ENCODE measurements at places on chromosomes 11 and 22.

DNA sequence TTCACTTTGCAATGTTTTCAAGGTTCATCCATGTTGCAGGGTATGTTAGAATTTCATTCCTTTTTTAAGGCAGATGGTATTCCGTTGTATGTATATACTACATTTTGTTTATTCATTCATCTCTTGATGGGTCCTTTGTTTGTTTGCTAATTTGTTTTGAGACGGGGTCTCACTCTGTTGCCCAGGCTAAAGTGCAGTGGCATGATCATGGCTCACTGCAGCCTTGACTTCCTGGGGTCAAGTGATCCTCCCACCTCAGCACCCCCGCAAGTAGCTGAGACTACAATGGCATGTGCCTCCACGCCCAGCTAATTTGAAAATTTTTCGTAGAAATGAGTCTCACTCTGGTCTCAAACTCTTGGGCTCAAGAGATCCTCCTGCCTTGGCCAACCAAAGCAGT is 6.2 kb downstream of the UVRAG start:
- no peak for DNase-seq

GRCh38 chr11:2779499-2779980 is 79.7 kb upstream of the KCNQ1OT1 start:
- DNase-seq, result no peak

- DNase-seq, result no peak
Measured at GRCh38 chr11:48058788-48059187, 78.4 kb downstream of the PTPRJ start.

DNA sequence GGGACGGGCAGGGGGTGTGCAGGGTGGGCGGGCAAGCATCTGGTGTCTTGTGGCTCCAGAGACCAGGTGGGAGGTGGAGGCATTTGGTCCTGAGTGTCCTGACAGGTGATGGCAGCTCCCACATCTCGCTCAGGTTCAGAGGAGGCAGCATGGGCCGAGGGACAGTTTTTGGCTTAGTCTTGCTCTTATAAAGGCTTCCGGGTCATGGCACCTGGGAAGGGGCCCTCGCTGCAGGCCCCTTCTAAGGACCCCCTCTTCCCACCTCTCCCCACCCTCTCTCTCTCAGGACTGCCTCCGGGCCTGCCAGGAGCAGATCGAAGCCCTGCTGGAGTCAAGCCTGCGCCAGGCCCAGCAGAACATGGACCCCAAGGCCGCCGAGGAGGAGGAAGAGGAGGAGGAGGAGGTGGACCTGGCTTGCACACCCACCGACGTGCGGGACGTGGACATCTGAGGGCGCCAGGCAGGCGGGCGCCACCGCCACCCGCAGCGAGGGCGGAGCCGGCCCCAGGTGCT is 9.9 kb downstream of the CCND1 start:
- no peak for DNase-seq

DNA sequence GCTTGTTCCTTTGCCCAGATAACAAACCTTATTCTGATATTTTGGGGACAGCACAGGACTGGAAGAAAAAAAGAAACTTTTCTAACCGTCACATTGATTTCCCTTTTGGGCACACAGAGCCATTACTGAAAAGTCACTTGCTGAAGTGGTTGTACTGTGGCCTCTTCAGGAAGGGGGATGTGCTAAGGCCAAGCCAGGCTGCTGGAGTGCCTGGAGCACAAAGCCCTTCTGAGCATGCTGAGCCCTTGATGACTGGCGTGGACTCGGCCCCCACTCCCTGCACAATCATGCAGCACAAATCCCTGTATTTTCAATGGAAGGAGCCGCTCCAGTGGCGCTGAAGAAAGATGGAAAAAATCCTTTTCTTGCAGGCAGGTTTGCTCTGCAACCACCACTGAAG is 164.2 kb downstream of the NTM start:
- no peak for DNase-seq

DNA sequence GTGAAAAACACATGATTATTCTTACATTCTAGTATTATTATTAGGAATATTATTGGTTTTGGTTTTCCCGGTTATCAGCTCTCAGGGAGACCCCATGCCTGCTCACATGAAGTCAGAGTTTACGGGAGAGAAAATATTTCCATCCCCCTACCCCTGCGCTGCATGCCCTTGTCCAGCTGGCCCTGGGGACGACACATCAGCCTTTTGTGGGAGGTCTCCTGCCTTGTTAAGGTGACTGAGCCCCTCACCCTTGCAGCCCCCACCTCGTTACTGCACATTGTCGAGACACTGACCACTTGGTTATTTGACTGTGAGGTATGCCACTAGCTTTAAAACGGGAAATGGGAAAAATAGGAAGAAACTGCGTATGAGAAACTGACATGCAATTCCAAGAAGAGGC is 63.0 kb downstream of the PARVG start:
- no peak for DNase-seq

DNA sequence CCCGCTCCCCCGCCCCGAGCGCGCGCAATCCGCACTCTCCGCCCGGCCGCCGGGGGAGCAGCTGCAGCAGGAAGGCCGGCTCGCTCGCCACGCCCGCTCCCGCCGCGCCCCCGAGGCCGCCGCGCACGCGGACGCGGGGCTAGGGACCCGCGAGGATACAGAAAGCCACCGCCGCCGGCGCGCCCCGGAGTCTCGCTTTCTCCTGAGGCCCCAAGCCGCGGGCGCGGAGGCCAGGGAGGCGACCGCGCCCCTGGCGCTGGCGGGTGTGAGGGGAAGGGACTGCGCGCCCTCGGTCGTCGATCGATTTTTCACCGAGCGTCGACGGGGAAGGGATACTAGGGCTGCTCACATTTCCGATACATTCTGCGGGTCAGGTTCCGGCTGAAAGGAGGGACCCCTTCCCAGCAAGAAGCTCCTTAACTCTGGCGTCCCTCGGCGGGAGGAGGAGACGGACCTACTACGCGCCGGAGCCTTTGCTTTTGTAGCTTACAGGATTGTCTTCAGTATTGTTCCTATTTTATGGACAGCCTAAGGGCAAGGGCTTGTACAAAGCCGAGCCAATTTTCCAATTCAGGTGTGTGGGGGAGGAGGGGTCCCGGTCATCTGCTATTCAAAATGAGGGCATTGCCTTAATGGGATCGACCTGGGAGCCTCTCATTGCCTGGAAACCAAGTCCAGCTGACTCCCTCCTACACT is 416 bp upstream of the GAB2 start:
- no peak for DNase-seq

- no peak for DNase-seq
Measured at GRCh38 chr11:127458561-127458960, 458.0 kb upstream of the KIRREL3 start.

DNA sequence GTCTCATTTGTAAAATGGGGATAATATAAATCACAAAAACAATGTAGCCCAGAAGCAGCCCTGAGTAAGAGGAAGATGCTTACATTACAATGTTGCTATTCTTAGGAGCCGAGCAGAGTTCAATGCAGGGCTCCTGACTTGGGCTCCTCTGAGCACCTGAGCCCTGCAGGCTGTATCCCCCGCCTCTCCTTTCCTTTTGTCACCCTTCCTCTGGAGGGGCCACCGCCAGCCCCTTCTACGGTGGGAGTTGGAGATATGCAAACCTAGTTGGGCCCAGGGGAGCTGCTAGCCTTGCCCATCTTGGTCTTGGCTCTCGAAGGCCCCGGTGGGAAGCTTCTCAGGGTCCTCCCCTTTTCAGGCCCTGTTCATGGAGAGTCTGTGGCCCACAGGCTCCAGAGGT is 8.4 kb upstream of the CSNK1E start:
- DNase-seq, result no peak

- no peak for DNase-seq
Measured at GRCh38 chr11:110490886-110491285, 61.1 kb downstream of the FDX1 start.

DNA sequence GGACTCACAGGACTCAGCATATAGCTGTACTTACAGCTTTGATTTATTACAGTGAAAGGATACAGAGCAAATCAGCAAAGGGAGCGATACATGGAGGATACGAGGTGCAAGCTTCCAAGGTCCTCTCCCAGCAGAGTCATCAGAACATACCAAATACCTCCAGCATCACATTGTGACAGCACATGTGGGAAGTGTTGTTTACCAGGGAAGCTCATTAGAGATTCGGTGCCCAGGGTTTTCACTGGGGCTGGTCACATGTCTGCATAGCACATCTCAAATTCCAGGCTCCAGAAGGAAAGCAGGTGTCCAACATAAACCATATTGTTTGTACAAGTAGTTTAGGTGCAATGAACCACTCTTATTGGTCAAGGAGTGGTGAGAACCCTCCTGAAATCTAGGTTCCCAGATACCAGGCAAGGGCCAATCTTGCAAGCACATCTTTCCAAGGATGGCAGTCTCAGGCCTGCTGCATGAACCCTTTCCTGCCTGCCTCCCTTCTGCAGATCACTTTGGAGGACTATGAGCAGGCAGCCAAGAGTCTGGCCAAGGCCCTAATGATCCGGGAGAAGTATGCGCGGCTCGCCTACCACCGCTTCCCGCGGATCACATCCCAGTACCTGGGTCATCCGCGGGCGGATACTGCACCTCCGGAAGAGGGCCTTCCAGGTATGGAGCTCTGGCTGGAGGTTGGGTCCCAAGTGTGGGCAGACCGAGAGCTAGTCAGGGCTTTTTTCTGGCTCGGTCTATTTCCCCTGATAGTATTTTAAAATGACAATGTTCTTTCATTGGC is 26.7 kb downstream of the AMPD3 start:
- no peak for DNase-seq

GRCh38 chr22:41561788-41562187 is 978 bp downstream of the CSDC2 start:
- no peak for DNase-seq

- DNase-seq, result no peak
Measured at GRCh38 chr11:17013548-17014320, 480 bp downstream of the PLEKHA7 start.

DNA sequence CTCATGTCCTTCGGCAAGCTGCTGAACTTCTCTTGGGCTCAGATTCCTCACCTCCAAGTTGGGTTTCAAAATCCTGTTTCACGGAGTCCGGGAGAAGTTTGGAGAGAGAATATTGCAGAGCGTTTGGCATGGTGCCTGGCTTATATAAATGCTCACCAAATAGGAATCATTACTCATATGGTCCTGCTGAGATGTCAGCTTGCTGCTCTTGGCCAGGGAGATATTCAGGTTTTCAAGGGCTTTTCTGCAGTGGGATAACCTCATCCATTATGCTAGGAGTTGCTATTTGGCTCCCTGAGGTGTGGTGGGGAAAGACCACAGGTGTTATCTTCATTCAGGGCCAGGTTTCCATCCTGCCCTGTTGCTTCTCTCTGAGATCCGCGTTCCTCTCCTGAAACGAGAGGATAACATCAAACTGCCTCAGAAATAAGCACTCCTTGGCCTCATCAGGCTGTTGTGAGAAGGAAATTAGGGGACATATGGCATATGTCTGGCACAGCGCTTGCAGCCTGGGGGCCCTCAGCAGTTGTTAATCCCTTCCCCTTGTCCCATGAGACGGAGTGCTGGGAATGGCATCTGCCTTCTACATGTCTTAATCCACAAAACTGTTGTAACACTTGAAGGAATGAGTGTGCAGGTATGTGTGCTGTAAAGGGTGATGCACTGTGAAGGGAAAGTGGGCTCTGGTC is 29.9 kb upstream of the ACER3 start:
- DNase-seq, result no peak

GRCh38 chr22:41557401-41558240 is 3.2 kb upstream of the CSDC2 start:
- DNase-seq, result no peak

DNA sequence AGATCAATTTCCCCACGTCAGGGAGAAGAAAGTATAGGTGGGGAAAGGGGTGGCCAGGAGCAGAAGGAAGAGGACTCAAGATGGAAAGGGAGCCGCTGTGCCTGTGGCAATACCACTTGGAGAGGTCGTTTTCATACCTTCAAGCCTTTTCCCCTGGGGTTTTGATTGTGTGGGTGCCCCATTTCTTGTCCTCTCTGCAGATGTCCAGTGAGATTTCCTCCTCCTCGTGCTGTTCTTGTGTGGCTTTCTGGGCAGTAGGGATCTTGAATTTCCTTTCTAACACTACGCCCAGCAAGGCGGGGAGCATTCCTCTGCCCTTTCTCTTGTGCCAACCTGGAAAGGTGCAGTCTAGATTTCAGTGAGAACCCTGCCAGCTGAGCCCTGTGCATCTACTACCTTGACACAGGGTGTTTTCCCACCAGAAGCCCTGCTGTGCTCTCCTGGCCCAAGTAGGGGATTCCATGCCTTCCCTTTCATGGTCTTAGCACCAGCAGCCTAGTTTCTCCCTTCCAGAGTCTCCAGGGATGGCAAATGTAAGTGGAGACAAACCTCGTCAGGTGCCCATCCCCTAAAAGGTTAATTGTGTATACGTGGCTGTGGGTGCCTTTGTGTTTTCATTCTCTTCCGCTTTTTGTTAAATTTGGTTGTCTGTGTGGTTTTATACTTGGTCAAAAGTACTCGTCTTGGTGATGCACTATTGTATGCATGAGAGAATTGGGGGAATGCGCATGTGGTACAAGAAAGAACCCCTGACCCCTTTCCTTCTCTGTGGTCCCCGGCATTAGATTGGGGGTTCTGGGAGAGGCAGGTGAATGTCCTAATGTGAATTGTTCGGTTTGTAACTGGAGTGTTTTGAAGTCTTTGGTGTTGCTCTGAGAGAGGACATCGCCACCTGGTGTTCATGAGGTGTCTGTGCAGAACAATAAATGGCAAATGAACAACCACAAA is 71.4 kb upstream of the MPEG1 start:
- peak; percentile 62 for DNase-seq

DNA sequence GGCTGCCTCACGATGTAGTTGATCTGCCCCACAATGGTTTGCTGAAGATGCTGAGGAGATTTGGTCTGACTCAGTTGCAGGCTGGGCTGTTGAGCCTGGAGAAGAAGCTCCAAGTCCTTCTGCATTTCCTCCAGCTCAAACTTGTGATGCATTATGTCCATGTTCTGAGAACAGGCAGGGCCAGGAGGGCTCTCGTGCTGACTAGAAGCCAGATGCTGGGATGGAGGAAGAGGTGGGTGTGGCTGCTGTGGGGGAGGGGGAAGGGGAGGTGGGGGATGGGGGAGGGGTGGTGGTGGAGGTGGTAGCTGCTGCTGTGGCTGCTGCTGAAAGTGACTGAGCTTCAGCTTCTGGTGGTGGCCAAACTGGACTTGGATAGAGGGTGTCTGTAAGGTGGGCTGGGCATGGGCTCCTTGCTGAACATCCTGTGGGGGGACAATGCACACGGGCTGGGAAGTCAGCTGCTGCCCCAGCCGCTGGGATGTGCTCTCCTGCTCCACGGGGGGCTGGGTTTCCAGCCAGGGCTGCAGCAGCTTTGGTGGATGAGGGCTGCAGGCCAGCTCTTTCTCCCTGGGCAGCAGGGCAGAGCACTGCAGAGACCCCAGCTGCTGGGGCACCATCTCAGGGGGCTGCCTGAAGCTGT is 42.1 kb downstream of the TRIM66 start:
- no peak for DNase-seq

GRCh38 chr22:23566705-23567475 is 13.2 kb downstream of the IGLL1 start:
- no peak for DNase-seq

- no peak for DNase-seq
Measured at GRCh38 chr22:41885516-41885915, 29.4 kb downstream of the SHISA8 start.

GRCh38 chr11:18393581-18394274 is 635 bp upstream of the LDHA start:
- DNase-seq, result no peak

DNA sequence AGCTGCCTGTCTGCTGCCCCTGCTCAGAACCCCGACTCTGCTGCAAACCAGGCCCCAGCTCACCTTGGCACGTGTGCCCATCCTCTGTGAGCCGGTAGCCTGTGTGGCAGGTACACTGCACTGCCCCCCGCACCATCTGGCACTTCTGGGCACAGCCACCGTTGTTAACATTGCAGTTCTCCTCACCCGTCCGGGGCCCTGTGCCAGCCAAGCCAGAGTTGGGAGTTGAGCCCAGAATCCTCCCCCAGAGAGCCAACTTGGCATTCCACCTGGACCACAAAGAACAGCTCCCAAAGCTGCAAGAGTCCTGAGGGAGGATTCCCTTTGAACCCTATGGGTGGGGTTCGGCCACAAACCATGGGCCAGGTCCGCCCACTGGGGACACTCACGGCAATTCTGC is 22.5 kb downstream of the LRP4 start:
- no peak for DNase-seq
